HS-5 (cell line): ENCODE measurements at places on chromosomes 5 and 9.

- DNase-seq = no peak
These were observed 2.6 kb downstream of the AUH start for GRCh38 chr9:91359083-91359482.

- no peak for DNase-seq
These were observed 434.1 kb downstream of the HCN1 start for GRCh38 chr5:45262061-45262590.

GRCh38 chr5:39631958-39632357, 207.2 kb upstream of the DAB2 start:
- DNase-seq = no peak

DNA sequence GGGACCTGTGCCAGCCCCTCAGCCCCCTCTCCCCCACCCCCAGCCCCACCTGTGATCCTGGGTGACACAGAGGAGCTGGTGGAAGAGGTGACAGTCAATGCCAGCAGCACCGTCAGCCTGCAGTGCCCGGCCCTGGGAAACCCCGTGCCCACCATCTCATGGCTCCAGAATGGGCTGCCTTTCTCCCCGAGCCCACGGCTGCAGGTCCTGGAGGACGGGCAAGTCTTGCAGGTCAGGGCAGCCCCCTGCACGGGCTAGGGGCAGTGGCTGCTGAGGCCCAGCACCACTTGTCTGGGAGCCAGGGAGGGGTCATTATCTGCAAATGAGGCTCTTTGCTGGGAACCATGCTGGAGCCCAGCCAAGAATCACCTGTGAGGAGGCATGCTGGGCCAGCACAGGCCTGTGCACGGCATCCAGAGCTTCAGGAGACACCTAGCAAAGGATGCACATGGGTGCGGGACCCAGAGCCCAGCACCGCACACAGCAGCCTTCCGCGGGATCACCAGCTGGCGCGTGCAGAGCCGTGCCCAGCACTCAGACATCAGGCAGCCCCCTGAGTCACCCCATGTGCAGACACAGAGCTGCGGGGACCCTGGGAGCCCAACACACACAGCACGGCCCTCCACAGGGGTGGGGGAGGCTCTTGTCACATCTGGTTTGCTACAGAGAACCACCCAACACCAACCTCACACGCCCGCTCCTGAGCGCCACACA, 62.0 kb upstream of the ASS1 start:
- no peak for DNase-seq

- DNase-seq = no peak
These were observed 20.1 kb upstream of the HMCN2 start for GRCh38 chr9:130245474-130245873.

DNA sequence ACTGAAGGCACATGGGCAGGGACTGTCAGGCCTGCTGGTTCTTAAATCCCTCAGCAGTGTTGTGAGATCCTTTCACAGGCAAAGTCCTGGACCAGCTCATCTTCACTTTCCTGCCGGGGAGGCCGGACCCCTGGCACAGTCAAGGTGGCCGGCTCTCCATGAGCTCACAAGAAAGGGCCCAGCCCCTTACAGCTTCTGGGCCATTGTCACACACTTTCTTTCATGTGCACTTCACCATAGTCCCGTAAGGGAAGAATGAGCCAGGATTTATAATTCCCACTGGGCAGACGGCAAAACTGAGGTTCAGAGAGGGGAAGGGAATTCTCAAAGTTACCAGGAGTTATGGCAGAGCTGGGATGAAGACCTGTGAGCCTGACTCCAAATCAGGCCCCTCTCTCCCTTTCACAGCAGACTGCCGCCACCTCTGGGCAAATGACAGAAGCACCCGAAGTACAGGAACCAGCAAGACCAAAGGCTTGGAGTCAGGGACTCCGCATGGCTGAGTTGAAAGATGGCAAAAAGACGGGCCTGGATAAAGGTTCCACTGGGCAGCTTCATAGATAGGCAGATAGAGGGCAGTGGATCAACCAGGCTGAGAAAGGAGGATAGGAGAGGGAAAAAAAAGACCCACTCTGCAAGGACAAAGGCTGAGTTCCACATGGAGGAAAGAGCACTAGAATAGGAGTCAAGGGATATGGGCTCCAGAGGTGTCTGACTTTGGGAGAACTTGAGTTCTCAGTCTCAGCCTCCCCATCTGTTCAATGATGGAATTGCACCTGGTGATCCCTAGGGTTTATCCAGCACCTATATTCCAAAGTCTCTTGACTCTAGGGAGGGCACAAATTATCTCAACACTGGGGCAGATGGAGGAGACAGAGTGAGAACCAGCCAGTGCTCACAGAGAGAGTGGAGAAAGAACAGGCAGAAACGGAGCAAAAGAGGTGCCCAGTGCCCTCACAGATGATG, 128.7 kb downstream of the PAX5 start:
- no peak for DNase-seq

DNA sequence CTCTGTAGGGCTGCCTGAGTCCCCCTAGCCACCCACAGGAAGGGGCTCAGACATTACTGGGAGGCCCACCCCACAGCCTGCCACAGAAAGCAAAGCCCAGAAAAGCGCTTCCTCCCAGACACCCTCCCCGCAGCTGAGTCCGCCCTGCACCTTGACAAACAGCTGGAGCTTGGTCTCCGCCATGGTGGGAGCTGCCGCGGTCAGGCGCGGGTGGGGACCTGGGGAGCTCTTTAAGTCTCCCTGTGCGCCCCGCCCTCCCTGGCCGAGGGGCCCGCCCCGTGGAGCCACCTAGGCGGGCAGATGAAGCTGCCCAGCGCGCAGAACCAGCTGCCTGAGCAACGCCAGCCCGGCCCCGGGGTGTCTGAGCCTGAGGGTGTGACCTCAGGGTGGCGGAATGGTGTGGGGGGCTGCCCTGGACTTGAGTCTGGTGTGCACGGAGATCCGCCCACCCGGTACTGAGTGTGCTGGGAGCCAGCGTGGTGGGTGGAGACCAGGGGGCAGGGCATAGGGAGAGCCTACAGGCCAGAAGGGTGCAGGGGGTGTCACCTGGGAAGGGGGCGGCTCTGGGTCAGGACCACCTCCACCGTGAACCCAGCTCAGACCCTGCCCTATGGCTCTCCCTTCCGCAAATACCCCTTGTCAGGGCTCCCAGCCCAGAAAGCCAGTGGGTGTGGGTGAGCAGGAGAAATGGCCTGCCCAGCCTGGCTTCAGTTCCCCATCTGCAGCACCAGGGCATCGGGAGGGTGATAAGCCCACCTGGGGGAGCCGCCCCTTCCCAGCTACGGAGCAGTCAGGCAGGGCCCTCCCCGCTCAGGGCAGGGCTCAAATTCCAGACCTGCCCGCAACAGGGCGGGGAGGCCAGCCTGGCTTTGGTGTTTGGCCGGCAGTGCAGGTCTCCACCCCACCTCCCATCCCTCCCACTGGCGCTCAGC, at the start of gene CLIC3:
TSS of gene CLIC3 (minus strand) at position 208 of the 932 bp plus-strand sequence. CDS start at position 183, 25 bp downstream.
- DNase-seq = no peak

DNA sequence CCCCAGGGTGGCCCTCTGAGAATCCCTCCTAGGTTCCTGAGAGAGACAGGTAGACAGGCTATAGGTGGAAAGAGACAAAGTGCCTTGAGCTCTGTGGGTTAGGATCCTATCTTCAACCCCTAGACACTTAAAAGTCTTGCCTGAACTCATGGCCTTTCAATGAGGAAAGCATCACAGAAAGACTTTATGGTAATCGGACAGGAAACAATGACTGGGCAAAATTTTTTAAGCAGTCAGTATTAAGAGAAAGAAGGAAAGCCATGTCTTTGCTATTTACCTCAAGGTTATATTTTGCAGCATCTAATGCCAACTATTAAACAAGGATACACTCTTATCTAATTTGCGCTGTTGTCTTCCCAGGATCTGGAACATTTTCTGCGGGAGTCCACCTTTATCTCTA, 93.2 kb downstream of the PCSK1 start:
- DNase-seq = no peak

DNA sequence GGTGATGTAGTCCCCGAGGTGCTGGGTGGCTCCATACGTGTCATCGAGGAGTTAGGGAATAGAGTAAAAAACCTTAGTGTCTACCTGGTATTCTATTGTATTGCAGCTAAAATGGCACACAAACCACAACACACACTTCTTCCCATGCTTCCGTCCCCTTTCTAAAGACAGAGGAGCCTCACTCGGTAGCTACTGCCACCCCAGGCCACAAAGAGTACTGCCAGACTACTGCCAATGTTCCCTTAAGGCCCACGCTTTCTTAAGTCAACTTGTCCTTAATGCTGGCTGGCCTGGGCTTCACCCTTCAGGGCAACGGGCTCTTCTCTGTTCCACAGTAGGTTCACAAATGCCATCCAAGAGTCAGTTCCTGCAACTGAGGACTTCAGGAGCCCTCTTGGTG, 673.0 kb downstream of the ELAVL2 start:
- DNase-seq = no peak

- no peak for DNase-seq
These were observed 28.2 kb downstream of the PTGES start for GRCh38 chr9:129724456-129725190.

DNA sequence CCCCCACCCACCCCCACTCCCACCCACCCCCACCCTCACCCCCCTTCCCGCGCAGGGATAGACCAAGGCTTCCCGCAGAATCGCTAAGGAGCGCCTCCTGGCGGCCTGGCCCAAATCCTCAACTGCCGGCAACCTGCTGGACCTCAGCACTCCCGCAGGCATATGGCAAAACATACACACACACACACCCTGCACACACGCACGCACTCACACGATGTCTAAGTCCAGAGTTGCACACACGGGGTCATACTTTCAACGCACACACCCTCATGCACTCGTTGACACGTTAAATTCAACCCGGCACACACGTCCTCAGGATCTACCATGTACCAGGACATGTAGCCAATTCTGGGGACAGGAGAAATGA, 1.7 kb downstream of the CPLX2 start:
- DNase-seq = no peak

GRCh38 chr5:122615832-122616231, 159.0 kb upstream of the SNX2 start:
- no peak for DNase-seq

- DNase-seq = no peak
These were observed 82.3 kb downstream of the PTCD2 start for GRCh38 chr5:72402381-72402890.

- no peak for DNase-seq
These were observed 38.5 kb downstream of the APBA1 start for GRCh38 chr9:69633716-69634115.

GRCh38 chr5:15946026-15946425, 233.6 kb downstream of the MARCHF11 start:
- DNase-seq = no peak

- DNase-seq = no peak
These were observed 333.2 kb upstream of the RFX3 start for GRCh38 chr9:3858961-3859360.

GRCh38 chr5:16593628-16594027, 23.2 kb downstream of the RETREG1 start:
- no peak for DNase-seq

DNA sequence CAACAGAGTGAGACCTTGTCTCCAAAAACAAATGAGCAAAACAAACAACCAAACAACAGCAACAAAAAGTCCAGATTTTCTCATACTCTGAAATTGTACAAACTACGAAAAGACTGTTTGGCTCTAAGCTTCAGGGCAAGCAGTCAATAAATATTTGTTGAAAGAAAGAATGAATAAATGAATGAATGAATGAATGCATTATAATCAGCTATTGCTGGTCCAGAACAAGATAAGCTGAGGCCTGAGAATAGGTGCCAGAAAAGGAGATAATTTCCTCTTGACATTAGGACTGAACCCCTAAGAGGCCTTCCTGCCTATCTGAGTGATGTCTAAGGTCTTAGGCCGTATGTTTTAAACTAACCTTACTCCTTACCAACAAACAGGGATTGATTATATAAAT, 99.2 kb upstream of the IL6ST start:
- no peak for DNase-seq

DNA sequence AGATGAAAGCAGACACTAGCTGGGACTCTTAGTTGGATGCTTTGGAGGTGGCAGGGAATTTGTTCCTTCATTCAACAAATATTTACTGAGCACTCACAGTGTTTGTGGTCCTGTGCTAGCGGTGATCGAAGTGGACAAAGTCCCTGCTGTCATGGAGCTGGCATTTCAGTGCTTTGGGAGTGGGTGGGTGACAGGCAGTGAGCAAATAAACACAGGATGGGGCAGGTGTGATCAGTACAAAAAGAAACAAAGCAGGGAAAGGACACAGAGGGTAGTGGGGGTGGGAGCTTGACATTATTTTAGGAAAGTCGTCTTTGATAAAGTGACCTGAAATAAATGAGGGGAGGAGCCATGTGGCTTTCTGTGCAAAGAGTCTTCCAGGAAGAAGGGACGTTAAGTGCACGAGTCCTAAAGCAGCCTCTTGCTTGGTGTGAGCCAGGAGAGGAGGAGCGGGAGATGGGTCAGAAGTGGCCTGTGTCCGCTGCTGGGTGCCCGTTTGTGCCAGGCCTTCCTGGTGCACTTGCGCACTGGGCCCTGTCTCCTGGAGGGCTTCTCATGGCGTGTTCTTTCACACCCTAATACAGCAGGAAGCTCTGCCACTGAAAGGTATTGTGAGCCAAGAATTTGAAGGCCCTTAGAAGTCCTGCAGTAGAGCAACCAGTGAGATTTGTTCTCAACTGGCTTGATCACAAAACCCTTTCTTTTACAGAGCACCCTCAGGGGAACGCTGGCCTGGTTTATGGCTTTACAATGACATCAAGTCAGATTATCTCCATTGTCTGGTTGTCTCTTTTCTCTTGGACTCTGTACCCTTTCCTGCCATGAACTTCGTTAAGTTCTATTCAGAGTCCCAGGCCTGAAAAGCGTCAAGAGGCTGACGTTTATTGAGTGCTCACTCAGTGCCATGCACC, 14.8 kb downstream of the NDST1 start:
- DNase-seq = no peak

DNA sequence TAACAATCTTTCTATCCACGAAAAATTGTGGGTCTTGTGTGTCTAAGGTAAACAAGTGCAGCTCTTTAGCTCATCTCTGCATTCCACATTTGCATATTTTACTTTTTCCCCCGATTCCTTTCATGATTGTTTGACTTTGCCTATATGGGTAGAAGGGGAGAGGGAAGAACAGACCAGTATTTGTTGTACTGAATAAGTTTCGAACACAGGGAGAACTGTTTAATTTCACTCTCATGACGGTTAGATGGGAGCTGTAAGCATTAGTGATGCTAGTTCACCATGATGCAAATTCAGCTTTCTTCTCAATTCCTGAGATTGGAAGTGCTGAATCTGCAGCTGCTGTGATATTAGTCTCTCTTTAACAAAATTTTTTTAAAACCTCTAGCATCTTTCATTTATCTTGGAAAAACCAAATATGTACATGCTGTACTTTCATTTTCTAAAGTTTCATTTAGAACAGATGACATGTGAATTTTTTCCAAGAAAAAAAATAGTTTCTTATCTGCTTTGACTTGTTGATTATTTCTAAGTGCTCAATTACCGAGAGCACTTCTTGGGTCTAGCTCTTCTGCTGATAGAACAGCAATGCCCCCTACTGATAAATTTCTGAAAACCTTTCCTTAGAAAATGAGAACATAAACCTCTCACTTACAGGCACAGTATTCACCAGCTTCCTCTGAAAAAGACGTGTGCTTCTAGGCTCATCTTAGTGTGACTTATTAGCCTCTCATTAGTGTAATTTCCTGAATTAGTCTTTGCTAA, 149.5 kb downstream of the BAAT start:
- DNase-seq = no peak

DNA sequence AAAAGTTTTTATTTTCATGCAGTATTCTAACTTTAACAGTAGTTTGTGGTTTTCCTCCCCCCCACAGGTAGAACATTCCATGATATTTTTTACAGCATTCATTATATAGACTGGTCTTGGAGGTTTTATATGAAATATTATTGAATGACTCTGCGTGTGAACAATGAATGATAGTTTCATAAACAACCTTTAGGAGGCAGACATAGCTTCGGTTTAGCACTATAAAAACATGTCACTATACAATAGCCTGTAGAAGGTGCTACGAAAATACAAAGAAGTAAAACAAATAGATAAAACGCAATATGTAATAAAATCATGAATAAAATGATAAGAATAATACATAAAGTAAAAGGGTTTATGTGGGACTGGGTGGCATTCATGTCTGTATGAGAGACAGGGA, 8.5 kb downstream of the KLF4 start:
- DNase-seq = no peak
